ENCODE measurements at places on chromosomes 7 and 10. TPM values are rescaled to one million over a fixed set of nuclear protein-coding genes. Genes with fewer than 3 reads are reported as not detected.

The NODAL gene
- 0.08 TPM for total RNA-seq

The A1CF gene
- not detected for total RNA-seq

The TMEM236 gene
- total RNA-seq, result 0.14 TPM

The INA gene
- total RNA-seq, result 9.2 TPM

The PRXL2A gene
- 72.4 TPM for total RNA-seq

The PITX3 gene
- total RNA-seq, result 0.14 TPM

The NRF1 gene
- total RNA-seq, result 7.1 TPM

DNA sequence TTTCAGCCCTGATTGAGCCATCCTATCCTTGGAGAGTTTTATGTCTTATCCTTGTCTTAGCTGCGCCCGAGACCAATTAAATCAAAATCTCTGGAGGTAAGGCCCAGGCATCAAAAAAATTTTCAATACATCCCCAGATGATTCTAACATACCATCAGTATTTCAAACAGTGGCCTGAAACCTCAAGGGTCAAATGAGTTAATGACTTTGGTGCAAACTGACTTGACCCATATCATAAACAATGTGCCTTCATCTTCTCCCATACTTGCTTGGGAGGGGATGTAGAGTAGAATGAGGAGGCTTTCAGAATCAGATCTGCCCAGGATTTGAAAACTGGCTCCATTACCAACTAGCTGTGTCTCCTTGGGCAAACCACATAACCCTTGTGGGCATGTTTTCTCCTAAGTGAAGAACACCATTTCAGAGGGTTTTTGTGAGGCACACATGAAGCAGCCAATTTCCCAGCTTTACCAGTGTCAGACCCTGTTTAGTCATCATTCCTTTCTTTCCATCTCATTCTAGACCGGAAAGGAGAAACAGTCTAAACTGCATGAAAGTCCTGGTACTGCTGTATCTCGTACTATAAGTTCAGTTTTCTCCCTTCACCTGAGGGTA lies 35.7 kb upstream of the ATXN7L1 start:
- no peak for DNase-seq

GRCh38 chr10:88990384-88991160 lies at the start of gene FAS:
TSS of gene FAS (plus strand) at chr10:88990798. CDS start at chr10:88990877, 79 bp downstream.
- peak; percentile 77 for DNase-seq

GRCh38 chr7:80347173-80347572 lies 164.7 kb downstream of the GNAT3 start:
- no peak for DNase-seq

- DNase-seq, result no peak
These were observed 11.3 kb downstream of the KCNIP2 start for GRCh38 chr10:101832325-101832771.

GRCh38 chr7:5580714-5581395 lies 157.2 kb upstream of the TNRC18 start:
- no peak for DNase-seq

DNA sequence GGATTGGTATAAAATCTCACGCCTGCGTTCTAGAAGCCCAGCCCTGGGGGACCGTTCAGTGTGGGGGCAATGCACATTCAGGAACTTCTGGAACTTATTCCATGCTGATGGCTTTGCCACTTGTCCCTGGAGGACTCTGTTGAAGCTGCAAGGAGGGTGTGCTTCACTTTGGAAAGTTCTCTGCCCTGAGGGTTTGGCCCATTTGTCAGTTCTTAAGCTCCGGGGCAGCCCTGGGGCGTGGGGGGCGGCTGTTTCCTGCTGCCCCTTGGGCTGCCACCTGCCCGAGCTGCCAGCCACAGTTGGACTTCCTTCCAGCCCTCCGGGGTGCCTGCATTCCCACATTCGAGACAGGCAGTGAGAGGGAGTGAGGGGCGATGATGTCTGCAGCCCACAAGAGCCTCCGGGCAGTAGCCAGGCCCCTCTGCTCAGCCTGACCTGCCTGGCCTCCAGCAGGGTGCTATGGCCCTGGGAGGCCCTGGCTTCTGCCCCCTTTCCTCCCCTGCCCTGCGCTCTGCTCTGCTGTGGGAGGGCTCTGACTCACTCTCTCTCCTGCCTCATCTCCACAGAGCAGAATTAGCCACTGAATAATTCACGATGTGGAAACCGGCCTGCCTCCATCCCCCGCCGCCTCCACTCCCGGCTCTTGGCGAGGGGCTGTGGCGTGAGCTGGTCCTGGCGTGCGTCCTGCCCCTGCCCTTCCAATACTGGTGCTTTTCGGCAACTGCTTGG lies 1.9 kb downstream of the TTYH3 start:
- DNase-seq, result no peak

GRCh38 chr10:44916429-44916828 lies 5.3 kb downstream of the TMEM72 start:
- DNase-seq, result no peak

- DNase-seq, result no peak
These were observed 88.5 kb upstream of the GNA12 start for GRCh38 chr7:2932402-2933251.

DNA sequence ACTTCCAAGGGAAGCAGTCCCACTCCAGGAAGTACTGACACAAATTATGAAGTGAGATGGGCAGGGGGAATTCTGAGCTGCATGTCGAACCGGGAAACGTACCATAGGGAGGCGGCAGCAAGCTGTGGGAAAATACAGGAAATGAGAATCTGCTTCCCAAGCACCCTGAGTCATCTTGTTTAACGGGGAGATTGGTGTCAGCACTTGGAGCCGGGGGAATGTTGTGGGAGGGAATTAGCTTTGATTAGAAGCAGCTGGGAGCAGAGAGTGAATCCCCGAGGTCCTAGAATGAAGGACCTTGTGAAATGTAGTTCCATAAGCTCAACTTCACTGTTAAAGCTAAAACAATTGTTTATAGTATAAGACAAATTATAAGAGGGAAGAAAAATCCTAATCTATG lies 141.4 kb upstream of the PRKCQ start:
- peak; percentile 86 for DNase-seq

GRCh38 chr10:56318816-56319215 lies 42.2 kb downstream of the ZWINT start:
- no peak for DNase-seq

DNA sequence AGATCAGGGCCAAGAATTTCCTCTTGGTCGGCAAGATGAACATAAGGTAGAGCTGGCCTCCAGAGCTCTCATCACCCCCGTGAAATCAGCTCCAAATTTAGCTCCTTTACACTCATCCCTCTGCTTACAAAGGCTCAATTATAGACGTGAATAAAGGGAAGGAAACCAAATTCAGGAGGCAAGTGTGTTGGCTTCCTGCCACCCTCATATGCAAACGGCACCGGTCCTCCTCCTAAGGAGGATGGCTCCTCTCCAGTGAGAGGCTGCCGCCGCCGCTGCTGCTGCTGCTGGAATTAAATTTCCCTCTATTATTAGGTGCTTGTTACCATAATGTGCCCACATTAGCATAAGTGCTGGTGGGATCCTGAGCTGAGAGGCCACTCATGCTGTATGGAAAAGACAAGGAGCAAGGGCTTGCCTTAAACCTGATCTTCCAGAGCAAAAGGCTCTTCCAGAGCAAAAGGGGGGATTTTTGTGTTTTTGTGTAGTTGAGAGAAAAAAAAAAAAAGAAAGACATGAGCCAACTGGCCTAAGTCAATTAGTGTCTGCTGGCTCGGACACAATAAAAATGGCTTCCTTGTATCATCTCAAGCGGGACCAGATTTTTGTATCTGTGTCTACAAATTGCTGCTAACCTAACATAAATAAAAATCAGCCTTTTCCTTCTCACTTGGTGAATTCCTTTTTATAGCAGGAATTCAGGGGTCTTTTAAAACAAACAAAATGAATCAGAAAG lies 68.4 kb downstream of the CDHR3 start:
- DNase-seq, result no peak

- DNase-seq, result no peak
These were observed 1.7 kb upstream of the MCU start for GRCh38 chr10:72690071-72690755.

GRCh38 chr7:81641873-81642272 lies 128.0 kb downstream of the HGF start:
- no peak for DNase-seq

DNA sequence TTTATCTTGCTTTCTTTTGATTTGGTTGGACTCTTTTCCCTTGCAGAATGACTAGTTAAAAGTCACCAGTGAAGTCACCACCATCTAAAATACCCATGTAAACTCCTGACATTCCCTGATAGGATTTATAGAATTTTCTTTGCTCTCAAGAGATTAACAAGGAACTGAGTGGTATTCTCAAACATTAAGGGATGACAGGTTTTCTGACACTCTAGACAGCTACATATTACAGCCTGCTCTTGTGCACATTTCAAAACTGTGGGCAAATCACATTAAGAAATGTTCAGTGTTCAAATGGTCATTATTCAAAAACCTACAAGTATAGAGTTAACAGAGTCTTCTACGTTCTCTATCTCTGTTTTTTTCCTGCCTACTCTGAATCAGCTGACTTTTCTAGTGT lies 15.8 kb upstream of the ACSM6 start:
- DNase-seq, result no peak

DNA sequence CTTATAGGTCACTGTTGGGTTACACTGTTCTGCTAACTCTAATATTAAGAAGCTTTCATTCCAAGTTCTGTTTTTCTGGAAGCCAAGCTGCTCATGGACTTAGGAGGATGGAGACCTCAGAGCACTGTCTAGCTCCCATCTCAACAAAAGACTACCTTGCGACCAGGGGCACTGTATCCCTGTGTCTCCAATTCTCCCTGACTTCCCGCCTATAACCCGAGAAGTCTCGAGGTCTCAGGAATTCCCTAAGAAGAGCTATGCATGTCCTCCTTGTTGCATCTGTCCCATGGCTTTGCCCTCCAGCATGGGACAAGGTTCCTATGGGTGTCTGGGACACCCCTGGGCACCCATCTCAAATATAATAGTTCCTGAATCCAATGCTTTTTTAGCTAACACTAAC lies 31.2 kb downstream of the BTBD16 start:
- DNase-seq, result no peak

- DNase-seq, result no peak
These were observed 31.9 kb upstream of the AGBL3 start for GRCh38 chr7:134954197-134955082.

- DNase-seq, result no peak
These were observed 42.2 kb upstream of the BMPER start for GRCh38 chr7:33862946-33863814.

GRCh38 chr10:124721330-124722045 lies 22.7 kb downstream of the FAM53B start:
- no peak for DNase-seq

DNA sequence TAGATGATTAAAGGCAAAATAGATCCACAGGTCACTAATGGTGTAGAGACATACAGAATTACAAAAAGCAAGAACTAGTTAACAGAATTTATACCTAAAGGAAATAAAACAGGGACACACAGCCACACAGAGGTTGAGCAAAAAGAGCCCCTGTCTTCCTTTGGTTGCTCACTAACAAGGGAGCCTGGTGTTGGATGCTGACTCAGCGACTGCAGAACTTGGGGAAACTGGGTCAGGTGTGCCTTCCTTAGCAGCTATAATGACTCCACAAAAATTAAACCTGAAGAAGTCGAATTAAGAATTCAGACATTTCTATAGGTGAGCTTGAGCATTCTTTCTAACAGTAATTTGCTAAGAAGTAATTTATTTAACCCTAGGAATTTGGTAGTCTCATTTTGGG lies 15.0 kb downstream of the POM121L12 start:
- no peak for DNase-seq

- DNase-seq, result no peak
These were observed 58.2 kb downstream of the CFTR start for GRCh38 chr7:117538053-117538452.

DNA sequence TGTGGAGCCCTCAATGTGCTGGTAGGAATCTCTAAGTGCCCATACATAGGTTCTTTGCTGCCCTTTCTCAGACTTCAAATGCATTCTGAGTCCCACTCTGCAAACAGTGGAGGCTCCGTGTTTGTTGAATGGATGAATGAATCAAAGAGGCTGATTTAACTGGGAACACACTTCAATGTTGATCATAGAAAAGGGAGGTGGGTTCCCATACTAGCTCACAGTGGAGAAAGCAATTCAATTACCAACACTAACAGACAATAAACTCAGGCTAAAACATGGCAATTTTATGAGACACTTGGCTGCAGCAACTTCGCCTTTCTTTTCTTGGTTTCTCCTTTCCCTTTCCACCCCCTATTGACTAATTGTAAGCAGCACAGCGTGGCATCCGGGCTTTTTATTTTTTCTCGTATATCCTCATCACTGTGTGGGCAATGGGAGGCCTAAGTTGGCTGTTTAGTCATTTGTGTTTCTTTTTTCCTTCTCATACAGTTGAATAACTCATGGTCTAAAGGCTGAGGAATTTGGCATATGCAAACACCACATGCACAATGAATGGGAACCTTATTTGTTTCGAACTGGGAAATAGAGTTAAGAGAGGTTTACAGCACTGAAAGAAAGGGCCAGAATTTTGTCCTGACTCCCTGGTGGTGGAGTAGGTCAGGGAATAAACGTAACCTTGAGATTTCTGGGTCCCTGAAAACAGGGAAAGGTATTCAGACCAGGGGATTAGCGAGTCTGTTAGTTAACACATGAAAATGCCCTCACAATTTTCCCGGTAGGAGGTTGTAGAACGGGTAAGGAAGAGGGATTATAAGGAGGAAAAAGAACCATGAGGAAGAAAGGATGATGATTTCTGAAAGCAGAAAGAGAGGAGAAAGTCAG lies 858.5 kb downstream of the KCNMA1 start:
- peak; percentile 9 for DNase-seq

DNA sequence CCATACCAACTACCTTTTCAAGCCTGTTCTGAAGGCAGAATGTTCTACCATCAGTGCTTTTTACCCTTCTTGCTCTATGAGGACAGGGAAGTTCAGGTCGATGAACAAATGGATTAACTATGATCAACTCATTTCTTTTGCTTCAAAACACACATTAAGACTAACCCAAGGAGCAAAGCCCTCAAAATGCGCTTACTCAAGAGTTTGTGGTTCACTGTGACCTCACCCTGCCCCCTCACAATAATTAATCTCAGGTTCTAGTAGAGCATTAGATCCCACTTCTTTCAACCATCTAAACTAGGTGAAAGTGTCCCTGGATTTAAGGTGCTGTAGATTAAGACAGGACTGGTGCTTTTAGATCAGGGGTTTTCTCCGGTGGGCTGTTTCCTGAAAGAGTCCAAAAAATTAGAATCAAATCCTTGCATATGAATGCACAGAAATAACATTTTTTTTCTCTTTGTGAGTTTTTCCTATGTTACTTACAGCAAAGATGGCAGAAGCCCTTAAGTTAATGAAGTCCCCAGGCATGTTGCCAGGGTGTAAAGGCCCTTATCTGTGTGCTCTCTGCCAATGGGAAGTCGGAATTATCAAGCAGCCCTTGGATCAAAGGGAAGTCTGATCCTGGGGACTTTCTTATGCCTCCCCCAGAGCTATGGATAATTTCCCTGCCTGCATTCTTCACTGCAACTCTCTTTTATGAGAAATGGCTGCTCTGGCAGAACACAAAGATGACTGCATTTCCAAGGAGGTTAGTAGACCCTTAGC lies 205.5 kb upstream of the STK17A start:
- DNase-seq, result no peak

GRCh38 chr7:109967406-109967805 lies 1123.5 kb upstream of the LRRN3 start:
- DNase-seq, result no peak

- no peak for DNase-seq
These were observed 32.2 kb downstream of the HACD1 start for GRCh38 chr10:17585016-17585415.

GRCh38 chr10:102643336-102644065 lies 778 bp upstream of the TRIM8 start:
- no peak for DNase-seq

Measured in kidney epithelial cell (primary cell).